Cardiac fibroblast (primary cell): ENCODE measurements at places on chromosomes 4 and X.
A peak's percentile ranks its signal among the peaks of the same experiment; 100 is the strongest.

DNA sequence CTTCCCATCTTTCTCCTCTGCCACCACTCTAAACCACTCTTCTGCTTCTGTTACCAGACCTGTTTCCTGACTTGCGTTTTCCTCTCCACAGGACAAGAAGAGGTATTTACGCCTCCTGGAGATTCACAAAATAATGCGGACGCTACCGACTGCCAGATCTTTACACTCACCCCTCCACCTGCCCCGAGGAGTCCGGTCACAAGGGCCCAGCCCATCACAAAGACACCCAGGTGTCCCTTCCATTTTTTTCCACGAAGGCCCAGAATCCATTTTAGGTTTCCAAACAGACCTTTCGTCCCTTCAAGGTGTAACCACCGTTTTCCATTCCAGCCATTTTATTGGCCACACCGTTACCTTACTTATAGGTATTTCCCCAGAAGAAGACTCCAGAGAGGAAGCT is 8.2 kb downstream of the ODAPH start:
- DNase-seq: no peak

- no peak for DNase-seq
Observed at GRCh38 chr4:169657470-169658107, 37.2 kb downstream of the CLCN3 start.

GRCh38 chrX:71542825-71543224 is 9.9 kb downstream of the OGT start:
- DNase-seq: peak; percentile 16

- DNase-seq: peak; percentile 18
Observed at GRCh38 chrX:15915959-15916703, 61.5 kb upstream of the AP1S2 start.
